ENCODE measurements at places on chromosomes 3 and 15. TPM values are rescaled to one million over a fixed set of nuclear protein-coding genes. Genes with fewer than 3 reads are reported as not detected.

Gene ROBO1
- 86.3 TPM for total RNA-seq

Gene CACNA1D
- total RNA-seq: 3.1 TPM

GRCh38 chr15:76991048-76991447 lies 3.9 kb upstream of the PSTPIP1 start:
- H3K4me1 ChIP-seq: peaks cover 6% of the 10 kb centered on the region
- no peak overlapping the region for H3K27ac ChIP-seq
- no peaks in the 10 kb centered on the region for H3K36me3 ChIP-seq
- no peaks in the 10 kb centered on the region for H3K27me3 ChIP-seq
- no peak overlapping the region for H3K4me3 ChIP-seq
- DNase-seq: peak; percentile 35

DNA sequence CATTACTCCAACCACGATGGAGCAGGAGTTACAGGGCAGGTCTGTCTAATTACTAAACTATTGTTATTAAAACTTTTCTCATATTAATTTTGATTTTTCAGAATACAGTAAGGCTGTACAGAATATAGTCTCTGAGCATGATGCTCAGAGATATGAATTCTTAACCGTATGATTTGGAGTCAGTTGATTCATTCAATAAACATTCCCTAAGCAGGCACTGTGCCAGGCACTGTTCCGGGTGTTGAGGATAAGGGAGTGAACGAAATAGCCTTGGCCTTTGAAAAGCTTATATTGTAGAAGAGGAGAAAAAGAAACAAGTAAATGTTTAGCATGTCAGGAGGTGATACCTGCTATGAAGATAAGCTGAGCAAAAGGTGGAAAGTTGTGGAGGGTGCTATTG lies 187.3 kb downstream of the KCNAB1 start:
- H3K36me3 ChIP-seq: no peaks in the 10 kb centered on the region
- no peak overlapping the region for H3K27ac ChIP-seq
- no peak for DNase-seq

DNA sequence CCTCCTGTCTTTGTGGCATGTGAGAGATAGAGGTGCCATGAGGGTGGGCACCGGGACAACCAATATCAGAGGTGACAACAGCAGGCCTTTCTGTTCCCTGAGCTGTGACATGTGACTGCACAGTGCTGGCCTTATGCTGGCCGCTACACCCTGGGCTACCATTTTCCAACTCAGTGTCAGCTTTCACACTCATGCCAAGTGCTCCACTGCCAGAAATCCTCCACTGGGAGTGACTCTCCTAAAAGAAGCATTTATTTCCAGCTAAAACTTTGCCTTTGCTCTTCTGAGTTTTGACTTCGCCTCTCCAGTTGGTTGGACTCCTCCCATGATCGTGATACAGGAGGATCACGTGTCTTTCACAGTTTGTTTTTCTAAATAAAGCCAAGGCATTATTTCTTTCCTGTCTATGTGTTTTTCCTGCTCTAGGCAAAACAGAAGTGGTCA lies 31.4 kb downstream of the CA12 start:
- H3K4me3 ChIP-seq: no peak overlapping the region
- no peaks in the 10 kb centered on the region for H3K27me3 ChIP-seq
- H3K4me1 ChIP-seq: peaks cover 4% of the 10 kb centered on the region
- H3K27ac ChIP-seq: no peak overlapping the region
- DNase-seq: no peak
- H3K36me3 ChIP-seq: no peaks in the 10 kb centered on the region

GRCh38 chr3:132267391-132267993 lies 49.7 kb upstream of the ACP3 start:
- H3K27me3 ChIP-seq: no peaks in the 10 kb centered on the region
- no peak overlapping the region for H3K27ac ChIP-seq
- H3K4me1 ChIP-seq: no peaks in the 10 kb centered on the region
- H3K36me3 ChIP-seq: no peaks in the 10 kb centered on the region

Data from endodermal cell (in vitro differentiated cells).